Natural killer cell treated with Interleukin-12 subunit alpha and Interleukin-12 subunit beta and Interleukin-15 and Interleukin-18, amount 100 ng/mL, for 72 hours (primary cell): ENCODE measurements at places on chromosomes 13 and 19. TPM values are rescaled to one million over a fixed set of nuclear protein-coding genes. Genes with fewer than 3 reads are reported as not detected.

- no peak overlapping the region for H3K27ac ChIP-seq
- no peaks in the 10 kb centered on the region for H3K27me3 ChIP-seq
- no peaks in the 10 kb centered on the region for H3K4me1 ChIP-seq
- DNase-seq: no peak
Observed at GRCh38 chr13:33167491-33167890, 118.1 kb downstream of the STARD13 start.

GRCh38 chr19:1017115-1017905 lies 3.6 kb downstream of the TMEM259 start:
- peak overlapping the region; percentile 31 for H3K4me3 ChIP-seq
- H3K36me3 ChIP-seq: no peaks in the 10 kb centered on the region
- peak overlapping the region; percentile 39 for H3K27ac ChIP-seq
- peaks cover 26% of the 10 kb centered on the region for H3K4me1 ChIP-seq
- DNase-seq: no peak

GRCh38 chr13:34857558-34858325 lies 84.3 kb upstream of the NBEA start:
- H3K27ac ChIP-seq: no peak overlapping the region
- no peaks in the 10 kb centered on the region for H3K4me1 ChIP-seq
- H3K27me3 ChIP-seq: no peaks in the 10 kb centered on the region
- H3K4me3 ChIP-seq: no peak overlapping the region
- DNase-seq: no peak

- H3K4me1 ChIP-seq: no peaks in the 10 kb centered on the region
- peaks cover 4% of the 10 kb centered on the region for H3K36me3 ChIP-seq
- no peak overlapping the region for H3K4me3 ChIP-seq
Observed at GRCh38 chr13:38328699-38329098, 21.0 kb upstream of the UFM1 start.

GRCh38 chr19:28971049-28971448 lies 241.9 kb downstream of the UQCRFS1 start:
- H3K27me3 ChIP-seq: peaks cover 24% of the 10 kb centered on the region
- no peak overlapping the region for H3K4me3 ChIP-seq
- no peaks in the 10 kb centered on the region for H3K4me1 ChIP-seq
- no peak overlapping the region for H3K27ac ChIP-seq
- no peaks in the 10 kb centered on the region for H3K36me3 ChIP-seq

- H3K4me3 ChIP-seq: no peak overlapping the region
- H3K27ac ChIP-seq: no peak overlapping the region
- DNase-seq: no peak
- no peaks in the 10 kb centered on the region for H3K4me1 ChIP-seq
Observed at GRCh38 chr19:44810234-44811121, 1.6 kb downstream of the BCAM start.

- peaks cover 18% of the 10 kb centered on the region for H3K27me3 ChIP-seq
- no peak overlapping the region for H3K4me3 ChIP-seq
- DNase-seq: no peak
- H3K27ac ChIP-seq: no peak overlapping the region
- H3K4me1 ChIP-seq: peaks cover 23% of the 10 kb centered on the region
Observed at GRCh38 chr19:39709026-39709872, 5.0 kb downstream of the LGALS14 start.

GRCh38 chr13:95678967-95679366 lies 2.0 kb downstream of the DNAJC3 start:
- H3K27me3 ChIP-seq: no peaks in the 10 kb centered on the region
- H3K36me3 ChIP-seq: peaks cover 6% of the 10 kb centered on the region
- DNase-seq: no peak
- peak overlapping the region; percentile 94 for H3K27ac ChIP-seq
- peak overlapping the region; percentile 100 for H3K4me3 ChIP-seq

- H3K4me1 ChIP-seq: no peaks in the 10 kb centered on the region
- no peak overlapping the region for H3K4me3 ChIP-seq
- no peak for DNase-seq
- H3K27me3 ChIP-seq: no peaks in the 10 kb centered on the region
Observed at GRCh38 chr13:21511849-21512248, 52.7 kb upstream of the ZDHHC20 start.

GRCh38 chr19:56983171-56983570 lies 136.6 kb upstream of the USP29 start:
- peaks cover 22% of the 10 kb centered on the region for H3K36me3 ChIP-seq
- DNase-seq: no peak
- H3K4me3 ChIP-seq: no peak overlapping the region
- no peak overlapping the region for H3K27ac ChIP-seq

GRCh38 chr13:44401577-44401976 lies 28.0 kb downstream of the SERP2 start:
- H3K4me1 ChIP-seq: no peaks in the 10 kb centered on the region

- peak; percentile 25 for DNase-seq
- H3K36me3 ChIP-seq: peaks cover 6% of the 10 kb centered on the region
- no peak overlapping the region for H3K4me3 ChIP-seq
- H3K27ac ChIP-seq: no peak overlapping the region
- H3K4me1 ChIP-seq: no peaks in the 10 kb centered on the region
- no peaks in the 10 kb centered on the region for H3K27me3 ChIP-seq
Observed at GRCh38 chr13:113977976-113978375, 4.1 kb upstream of the C13orf46 start.

GRCh38 chr13:26062853-26063444 lies 11.1 kb upstream of the SHISA2 start:
- no peaks in the 10 kb centered on the region for H3K4me1 ChIP-seq
- H3K4me3 ChIP-seq: no peak overlapping the region
- no peak overlapping the region for H3K27ac ChIP-seq
- no peaks in the 10 kb centered on the region for H3K36me3 ChIP-seq
- peaks cover 7% of the 10 kb centered on the region for H3K27me3 ChIP-seq
- DNase-seq: no peak

GRCh38 chr19:45773384-45773783 lies 4.3 kb upstream of the SIX5 start:
- no peaks in the 10 kb centered on the region for H3K27me3 ChIP-seq
- peaks cover 18% of the 10 kb centered on the region for H3K4me1 ChIP-seq
- no peak overlapping the region for H3K27ac ChIP-seq
- no peak overlapping the region for H3K4me3 ChIP-seq
- DNase-seq: no peak

DNA sequence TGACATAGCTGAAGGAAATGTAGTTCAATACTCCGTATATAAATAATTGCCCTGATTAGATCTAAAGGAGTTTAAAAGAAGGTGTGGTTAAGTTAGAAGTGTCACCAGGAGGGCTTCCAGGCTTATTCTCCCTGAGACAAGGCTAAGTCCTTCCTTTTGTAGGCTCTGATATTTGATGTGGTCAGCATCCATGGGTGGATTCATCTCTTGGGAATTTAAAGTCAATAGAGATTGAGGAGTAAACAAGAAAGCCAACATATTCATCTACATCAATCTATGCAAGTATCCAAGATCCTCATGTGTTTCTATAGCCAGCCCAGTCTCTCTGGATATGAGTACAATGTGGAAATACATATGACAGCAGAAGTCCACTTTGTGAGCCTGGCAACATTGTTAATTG lies 76.8 kb downstream of the KCTD12 start:
- H3K27ac ChIP-seq: no peak overlapping the region
- H3K4me3 ChIP-seq: no peak overlapping the region
- peaks cover 20% of the 10 kb centered on the region for H3K27me3 ChIP-seq
- no peaks in the 10 kb centered on the region for H3K36me3 ChIP-seq
- no peaks in the 10 kb centered on the region for H3K4me1 ChIP-seq

- peak; percentile 78 for DNase-seq
- no peak overlapping the region for H3K27ac ChIP-seq
- H3K4me3 ChIP-seq: peak overlapping the region; percentile 47
- no peaks in the 10 kb centered on the region for H3K36me3 ChIP-seq
Observed at GRCh38 chr19:6161271-6161850, 25.9 kb downstream of the ACSBG2 start.

DNA sequence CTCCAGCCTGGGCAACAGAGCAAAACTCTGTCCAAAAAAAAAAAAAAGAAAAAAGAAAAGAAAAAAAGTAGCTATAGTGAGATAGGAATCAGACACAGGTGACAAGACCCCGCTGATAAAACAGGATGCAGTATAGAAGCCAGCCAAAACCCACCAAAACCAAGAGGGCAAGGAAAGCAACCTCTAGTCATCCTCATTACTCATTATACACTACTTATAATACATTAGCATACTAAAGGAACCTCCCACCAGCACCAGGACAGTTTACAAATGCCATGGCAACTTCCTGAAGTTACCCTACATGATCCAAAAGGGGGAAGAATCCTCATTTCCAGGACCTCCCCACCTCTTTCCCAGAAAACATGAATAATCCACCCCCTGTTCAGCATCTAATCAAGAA lies 35.6 kb upstream of the UBL3 start:
- no peak overlapping the region for H3K4me3 ChIP-seq
- H3K4me1 ChIP-seq: no peaks in the 10 kb centered on the region
- H3K36me3 ChIP-seq: no peaks in the 10 kb centered on the region
- H3K27ac ChIP-seq: no peak overlapping the region
- H3K27me3 ChIP-seq: no peaks in the 10 kb centered on the region
- DNase-seq: no peak

GRCh38 chr13:41054919-41055619 lies 6.2 kb upstream of the WBP4 start:
- no peak overlapping the region for H3K27ac ChIP-seq
- DNase-seq: no peak
- H3K36me3 ChIP-seq: no peaks in the 10 kb centered on the region
- H3K4me1 ChIP-seq: peaks cover 47% of the 10 kb centered on the region
- no peak overlapping the region for H3K4me3 ChIP-seq

GRCh38 chr19:10965398-10965797 lies 4.6 kb downstream of the SMARCA4 start:
- no peaks in the 10 kb centered on the region for H3K27me3 ChIP-seq
- no peak for DNase-seq
- peaks cover 37% of the 10 kb centered on the region for H3K4me1 ChIP-seq
- no peak overlapping the region for H3K4me3 ChIP-seq
- H3K36me3 ChIP-seq: no peaks in the 10 kb centered on the region
- H3K27ac ChIP-seq: no peak overlapping the region

DNA sequence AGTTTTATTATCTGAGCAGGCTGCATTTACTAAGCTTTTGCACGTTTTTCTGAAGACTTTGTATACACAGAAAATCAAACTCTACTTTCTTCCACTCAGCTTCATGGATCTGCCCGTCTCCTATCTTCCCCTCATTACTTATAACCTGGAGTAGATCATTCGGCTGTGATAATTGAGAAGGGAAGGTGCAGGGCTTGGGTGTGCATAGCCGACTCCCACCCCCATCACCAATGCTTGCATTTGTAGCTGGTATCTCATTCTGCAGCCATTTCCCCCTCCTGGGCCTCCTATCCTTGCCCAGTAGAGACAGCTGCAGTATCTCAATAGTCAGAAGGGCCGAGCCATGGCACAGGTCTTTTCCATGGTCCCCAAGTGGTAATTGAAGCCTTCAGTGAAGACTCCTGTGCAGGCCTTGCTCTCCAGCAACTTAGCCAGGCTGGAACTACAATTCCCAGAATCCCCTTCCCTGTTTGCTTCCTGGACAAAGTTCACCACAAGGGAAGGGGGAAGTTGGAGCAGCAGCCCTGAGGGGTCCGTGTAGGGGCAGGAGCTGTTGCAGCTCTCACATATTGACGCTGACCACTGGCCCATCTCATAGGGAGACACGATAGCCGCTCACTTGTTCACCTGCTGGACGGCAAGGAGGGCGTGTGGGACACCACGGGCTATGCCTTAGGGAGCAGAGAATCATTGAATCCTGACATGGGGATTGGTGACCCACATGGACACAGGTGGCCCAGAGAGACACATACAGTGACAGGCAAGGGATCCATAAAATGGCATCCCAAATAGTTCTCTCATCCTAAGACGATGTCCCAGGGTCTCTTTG lies 2.1 kb upstream of the SIGLEC8 start:
- no peak for DNase-seq
- H3K4me3 ChIP-seq: no peak overlapping the region
- H3K4me1 ChIP-seq: peaks cover 27% of the 10 kb centered on the region

DNA sequence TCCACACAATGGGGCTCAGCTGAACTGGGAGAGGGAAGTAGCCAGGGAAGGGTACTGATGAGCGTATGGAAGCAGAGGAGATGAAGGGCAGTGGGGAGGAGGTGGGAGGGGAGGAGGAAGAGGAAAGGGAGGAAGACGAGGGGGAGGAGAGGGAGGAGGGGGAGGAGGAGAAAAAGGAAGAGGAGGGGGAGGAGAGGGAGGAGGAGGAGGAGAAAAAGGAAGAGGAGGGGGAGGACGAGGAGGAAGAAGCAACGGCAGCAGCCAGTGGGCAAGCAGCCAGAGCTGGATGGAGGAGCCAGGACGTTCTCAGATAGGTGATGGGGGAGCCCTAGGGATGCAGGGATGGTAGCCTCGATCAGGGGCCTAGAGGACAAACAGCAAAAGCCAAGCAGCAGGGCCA lies 5.6 kb downstream of the CERS4 start:
- H3K27ac ChIP-seq: no peak overlapping the region
- H3K27me3 ChIP-seq: no peaks in the 10 kb centered on the region
- peaks cover 27% of the 10 kb centered on the region for H3K4me1 ChIP-seq
- DNase-seq: no peak

- H3K36me3 ChIP-seq: peaks cover 1% of the 10 kb centered on the region
- H3K4me3 ChIP-seq: no peak overlapping the region
- no peaks in the 10 kb centered on the region for H3K27me3 ChIP-seq
- H3K27ac ChIP-seq: no peak overlapping the region
Observed at GRCh38 chr13:71618159-71618558, 248.8 kb downstream of the DACH1 start.

DNA sequence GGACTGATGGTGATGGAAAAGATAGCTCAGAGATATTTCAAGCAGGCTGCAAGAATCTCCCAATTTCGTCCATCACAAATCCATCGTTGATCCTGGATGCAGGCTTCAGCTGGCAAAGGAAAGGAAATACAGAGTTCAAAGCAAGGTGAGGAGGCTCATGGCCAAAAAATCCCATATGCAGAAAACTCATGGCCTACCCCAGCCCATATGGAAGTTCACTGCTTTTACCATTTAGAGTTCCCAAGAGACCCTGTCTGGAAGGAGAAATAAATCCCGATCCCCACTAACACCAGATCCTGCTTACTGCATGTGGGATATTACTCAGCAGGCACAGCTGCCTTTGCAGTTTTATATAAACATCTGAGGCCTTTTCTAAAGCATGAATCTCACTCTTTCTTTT lies 412.9 kb upstream of the SPRY2 start:
- peaks cover 11% of the 10 kb centered on the region for H3K4me1 ChIP-seq
- peaks cover 29% of the 10 kb centered on the region for H3K27me3 ChIP-seq
- H3K27ac ChIP-seq: no peak overlapping the region

- H3K27ac ChIP-seq: no peak overlapping the region
- no peak overlapping the region for H3K4me3 ChIP-seq
- DNase-seq: no peak
Observed at GRCh38 chr13:62629618-62630017, 1214.0 kb upstream of the PCDH20 start.

GRCh38 chr13:94712812-94713560 lies 641 bp upstream of the SOX21 start:
- no peak overlapping the region for H3K27ac ChIP-seq
- peaks cover under 1% of the 10 kb centered on the region for H3K4me1 ChIP-seq
- no peak for DNase-seq
- H3K27me3 ChIP-seq: peaks cover 53% of the 10 kb centered on the region
- peaks cover 5% of the 10 kb centered on the region for H3K36me3 ChIP-seq

GRCh38 chr13:113186061-113186900 lies 22.2 kb downstream of the PCID2 start:
- peaks cover 51% of the 10 kb centered on the region for H3K4me1 ChIP-seq
- H3K4me3 ChIP-seq: peak overlapping the region; percentile 80
- peak overlapping the region; percentile 65 for H3K27ac ChIP-seq
- peaks cover 38% of the 10 kb centered on the region for H3K36me3 ChIP-seq
- no peaks in the 10 kb centered on the region for H3K27me3 ChIP-seq

Gene AP1M2
- not detected for total RNA-seq

Gene GET3
- 48.9 TPM for total RNA-seq

Gene ITM2B
- 166 TPM for total RNA-seq

Gene NCCRP1
- total RNA-seq: not detected

Gene HCN2
- 0.29 TPM for total RNA-seq

Gene CEP89
- 17.3 TPM for total RNA-seq

Gene MBD3L3
- total RNA-seq: not detected

Gene POLRMT
- total RNA-seq: 55.0 TPM

Gene OCEL1
- 31.9 TPM for total RNA-seq

Gene PDE4C
- total RNA-seq: 0.22 TPM

Gene KLK14
- total RNA-seq: 0.50 TPM

Gene NLRP7
- 1.1 TPM for total RNA-seq

Gene TMEM145
- 1.6 TPM for total RNA-seq

Gene RYR1
- total RNA-seq: 0.22 TPM
